ENCODE measurements at places on chromosomes 5 and 9. TPM values are rescaled to one million over a fixed set of nuclear protein-coding genes. Genes with fewer than 3 reads are reported as not detected.

FBXW5 gene
- total RNA-seq: 99.2 TPM

DNA sequence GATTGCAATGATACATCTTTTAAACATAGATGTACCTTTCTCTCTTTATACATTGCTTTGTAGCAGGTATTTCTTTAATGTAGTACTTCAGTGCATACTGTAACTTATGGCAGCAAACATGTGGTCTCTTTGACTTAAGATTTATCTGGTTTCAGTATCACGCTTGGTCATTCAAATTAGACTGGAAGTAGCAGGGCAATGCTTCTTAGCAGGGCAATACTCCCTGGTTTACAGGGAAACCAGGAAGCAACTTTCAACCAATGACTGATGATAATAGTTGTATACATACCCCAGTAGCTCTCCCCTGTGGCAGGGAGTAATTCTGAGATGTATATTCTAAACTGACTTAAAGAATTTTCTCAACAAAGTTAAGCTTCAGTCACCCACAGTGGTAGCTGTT, 761.1 kb upstream of the CDH10 start:
- no peak for ATAC-seq

DNA sequence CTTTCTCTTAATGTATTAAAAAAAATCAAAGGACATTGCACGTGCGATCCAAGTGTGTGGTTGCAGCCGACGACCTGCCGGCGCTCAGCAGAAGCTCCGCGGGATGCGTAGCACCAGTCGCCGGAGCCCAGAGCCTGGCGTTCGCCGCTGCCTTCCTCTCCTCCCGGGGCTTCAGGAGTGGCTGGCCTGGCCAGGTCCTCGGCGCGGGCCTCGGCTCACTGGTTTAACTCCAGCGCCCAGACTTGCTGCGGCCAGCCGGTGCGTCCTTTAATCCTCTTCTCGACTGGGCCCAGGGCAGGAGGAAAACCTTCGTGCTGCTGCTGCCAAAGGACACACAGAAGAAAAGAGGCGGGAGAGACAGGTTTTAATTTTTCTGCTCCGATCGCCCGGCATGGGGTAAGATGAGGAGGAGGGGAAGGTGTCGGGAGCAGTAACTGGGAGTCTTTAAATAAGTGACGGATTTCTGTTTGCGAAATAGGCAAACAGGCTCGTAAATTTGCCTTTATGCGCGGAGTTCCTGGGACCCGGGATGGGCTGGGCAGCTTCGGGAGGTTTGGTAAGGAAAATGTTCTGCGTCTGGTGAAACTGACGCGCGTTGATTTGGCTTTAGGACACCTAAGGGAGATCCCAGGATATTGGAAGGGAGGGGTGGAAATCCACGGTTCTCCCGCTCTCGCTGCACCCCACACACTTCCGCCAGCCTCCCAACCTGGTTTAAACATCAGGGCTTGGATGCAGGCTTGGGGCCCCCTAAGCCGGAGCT, 2.3 kb downstream of the HAND1 start:
- no peak for ATAC-seq

DNA sequence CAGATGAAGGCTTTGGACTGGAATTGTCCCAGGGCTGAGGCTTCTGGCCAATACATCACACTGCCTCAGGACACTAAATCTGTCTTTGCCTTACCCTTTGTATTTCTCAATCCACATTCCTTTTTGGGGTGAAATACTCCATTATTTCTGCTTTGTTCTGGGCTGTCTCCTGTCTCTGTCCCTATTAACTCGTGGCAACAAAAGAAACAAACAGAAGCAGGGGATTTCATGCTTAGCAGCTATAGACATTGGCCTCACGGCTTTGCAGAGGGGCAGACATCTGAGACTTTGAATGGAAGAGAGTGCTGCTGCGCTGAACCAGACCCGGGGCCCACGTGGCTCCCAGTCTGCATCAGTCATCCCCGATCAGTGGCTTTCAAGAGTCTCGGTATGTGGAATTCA, 129.7 kb downstream of the ARL15 start:
- ATAC-seq: no peak

CCL21 gene
- total RNA-seq: not detected

DNA sequence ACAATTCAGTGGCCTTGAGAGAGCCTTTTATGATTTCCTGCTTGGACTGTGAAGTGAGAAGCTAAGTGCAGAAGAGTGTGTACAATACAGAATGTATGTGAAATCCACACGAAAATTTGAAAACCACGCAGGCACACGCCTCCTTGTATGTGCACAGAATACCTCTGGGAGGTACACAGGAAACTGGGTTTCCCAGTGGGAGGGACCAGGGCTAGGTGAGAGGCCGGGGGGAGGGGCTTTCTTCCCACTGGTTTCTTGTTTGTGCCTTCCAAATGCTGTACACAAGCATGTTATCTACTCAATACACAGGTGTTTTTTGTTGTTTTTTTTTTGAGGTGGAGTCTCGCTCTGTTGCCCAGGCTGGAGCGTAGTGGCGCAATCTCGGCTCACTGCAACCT, 16.1 kb downstream of the C9orf50 start:
- ATAC-seq: no peak

Data from activated T-helper 17 cell treated with anti-CD3 and anti-CD28 coated beads, Interleukin-2, amount 50 U/mL, for 72 hours (primary cell).